ENCODE measurements at places on chromosomes 1 and 21. TPM values are rescaled to one million over a fixed set of nuclear protein-coding genes. Genes with fewer than 3 reads are reported as not detected.

The HHAT gene
- polyA plus RNA-seq: 7.2 TPM

The RNU1-4 gene
- polyA plus RNA-seq: not detected

The ALX3 gene
- polyA plus RNA-seq: 4.3 TPM

The PALMD gene
- 0.06 TPM for polyA plus RNA-seq

The RHCE gene
- 0.59 TPM for polyA plus RNA-seq

The KIAA0040 gene
- polyA plus RNA-seq: 10.8 TPM

The S100A14 gene
- not detected for polyA plus RNA-seq

The RHEX gene
- not detected for polyA plus RNA-seq

DNA sequence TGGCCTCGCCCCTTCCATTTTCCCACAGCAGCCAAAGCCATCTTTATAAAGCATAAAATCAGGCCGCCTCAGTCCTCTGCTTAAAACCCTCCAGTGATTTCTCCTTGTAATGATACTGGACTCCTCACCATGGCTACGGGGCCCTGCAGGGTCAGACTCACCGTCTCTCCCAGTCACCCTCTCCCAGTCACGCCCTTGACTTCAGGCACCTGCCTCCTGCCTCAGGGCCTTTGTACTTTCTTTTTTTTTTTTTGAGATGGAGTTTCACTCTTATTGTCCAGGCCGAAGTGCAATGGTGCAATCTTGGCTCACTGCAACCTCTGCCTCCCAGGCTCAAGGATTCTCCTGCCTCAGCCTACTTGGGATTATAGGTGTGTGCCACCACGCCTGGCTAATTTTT, 47.8 kb downstream of the PIK3CD start:
- no peak for DNase-seq

GRCh38 chr1:65881067-65881594, 88.4 kb downstream of the PDE4B start:
- DNase-seq: no peak

GRCh38 chr1:201781437-201781836, 47.5 kb upstream of the IPO9 start:
- no peak for DNase-seq

DNA sequence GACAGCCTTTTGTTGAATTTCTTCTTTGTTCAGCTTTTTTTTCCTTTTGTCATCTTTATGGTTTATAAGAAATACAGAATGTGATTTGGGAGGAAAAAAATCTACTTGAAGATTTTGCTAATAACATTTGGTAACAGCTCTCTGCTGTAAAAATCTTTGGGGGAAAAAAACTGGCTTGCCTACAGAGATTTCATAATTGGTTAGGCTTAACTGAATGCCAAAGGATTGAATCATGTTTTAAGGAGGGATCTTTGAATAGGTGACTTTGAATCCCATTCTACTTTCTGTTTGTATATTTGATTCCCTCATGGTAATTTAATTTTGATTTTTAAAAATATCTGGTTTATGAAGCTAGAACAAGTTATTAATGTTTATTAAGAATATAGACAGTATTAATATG, 3.2 kb downstream of the BTF3L4 start:
- DNase-seq: peak; percentile 23

DNA sequence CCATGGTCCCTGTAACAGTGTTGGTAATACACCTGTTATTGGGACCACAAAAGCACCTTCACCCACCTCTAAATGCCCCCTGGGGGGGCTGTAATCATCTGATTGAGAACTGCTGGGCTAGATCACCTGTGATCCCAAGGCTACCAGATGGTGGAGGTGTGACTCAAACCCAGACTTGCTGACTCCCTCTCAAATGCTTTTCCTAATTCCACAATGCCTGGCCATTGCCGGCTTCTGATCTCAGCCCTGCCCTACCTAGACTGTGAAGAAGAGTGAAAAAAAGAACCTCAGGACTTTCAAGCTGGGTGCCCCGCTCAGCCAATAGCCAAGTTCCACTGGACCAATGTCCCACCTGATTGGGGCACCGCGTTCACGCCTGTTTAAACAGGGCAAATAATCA, 9.6 kb downstream of the TMEM9 start:
- DNase-seq: no peak

GRCh38 chr1:111847466-111847865, 91.8 kb downstream of the DDX20 start:
- no peak for DNase-seq

GRCh38 chr1:7856345-7856744, 3.5 kb upstream of the UTS2 start:
- no peak for DNase-seq

- no peak for DNase-seq
Measured at GRCh38 chr1:180532854-180533253, 25.9 kb upstream of the OVAAL start.

GRCh38 chr1:34426325-34426896, 249.7 kb downstream of the C1orf94 start:
- DNase-seq: no peak

DNA sequence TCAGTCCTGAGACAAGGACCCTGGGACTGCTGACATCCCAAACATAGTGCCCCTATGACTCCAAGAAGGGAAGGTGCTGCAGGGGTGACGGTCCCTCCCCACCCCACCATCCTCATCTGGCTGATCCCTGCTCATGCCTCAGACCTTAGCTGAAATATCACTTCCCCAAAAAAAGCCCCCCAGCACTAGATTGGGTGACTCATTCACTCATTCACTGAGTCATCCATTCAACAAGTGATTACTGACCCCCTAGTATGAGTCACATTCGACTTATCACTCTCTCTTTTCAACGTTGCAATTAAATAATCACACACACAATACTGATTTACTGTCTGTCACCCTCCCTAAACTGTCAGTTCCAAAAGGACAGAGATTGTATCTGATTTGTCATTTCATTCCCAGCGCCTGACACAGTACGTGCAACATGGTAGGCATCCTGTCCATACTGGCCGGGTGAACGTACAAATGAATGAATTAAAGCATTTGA, 48.6 kb downstream of the HIVEP3 start:
- no peak for DNase-seq

DNA sequence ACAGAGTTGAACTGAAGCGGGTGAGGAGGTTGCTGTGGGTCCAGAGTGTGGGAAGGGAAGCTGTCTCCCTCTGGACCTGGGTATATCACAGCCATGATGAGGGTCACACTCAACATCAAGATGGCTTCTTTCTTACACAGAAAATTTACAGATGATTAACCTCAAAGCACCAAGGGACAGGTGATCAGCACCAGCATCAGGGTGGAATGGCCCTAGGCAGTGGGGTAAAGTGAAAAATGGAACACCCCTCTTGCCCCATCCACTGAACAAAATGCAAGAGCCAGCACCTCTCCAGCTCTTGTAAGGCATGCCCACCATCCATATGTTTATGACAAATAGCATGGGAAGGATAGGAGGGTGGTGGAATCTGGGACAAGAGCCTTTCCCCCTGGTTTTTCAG, 40.3 kb downstream of the HSD3B1 start:
- no peak for DNase-seq

GRCh38 chr1:183234660-183235476, 48.8 kb downstream of the LAMC2 start:
- peak; percentile 95 for DNase-seq

DNA sequence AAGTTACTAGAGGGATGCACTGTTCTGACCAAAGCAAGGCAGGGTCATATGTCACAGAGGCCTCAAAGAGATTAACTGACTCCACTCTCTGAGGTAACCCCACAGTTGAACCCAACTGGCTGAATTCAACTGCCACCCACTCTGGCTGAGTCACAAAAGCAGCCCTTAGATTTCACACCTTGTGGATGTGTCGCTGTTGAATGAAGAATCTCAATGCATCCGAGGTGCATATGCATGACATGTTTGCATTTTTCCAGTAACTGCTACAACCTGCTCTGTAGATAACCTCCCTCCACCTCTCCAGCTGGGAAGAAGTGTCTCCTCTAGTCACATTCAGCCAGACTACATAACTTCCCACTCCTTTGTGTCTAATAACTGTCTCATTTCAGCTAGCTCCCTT, 27.9 kb upstream of the KIF21B start:
- DNase-seq: no peak

GRCh38 chr1:23614032-23614660, 54.8 kb upstream of the ID3 start:
- DNase-seq: no peak

GRCh38 chr1:110785055-110785454, 87.9 kb upstream of the CD53 start:
- no peak for DNase-seq

DNA sequence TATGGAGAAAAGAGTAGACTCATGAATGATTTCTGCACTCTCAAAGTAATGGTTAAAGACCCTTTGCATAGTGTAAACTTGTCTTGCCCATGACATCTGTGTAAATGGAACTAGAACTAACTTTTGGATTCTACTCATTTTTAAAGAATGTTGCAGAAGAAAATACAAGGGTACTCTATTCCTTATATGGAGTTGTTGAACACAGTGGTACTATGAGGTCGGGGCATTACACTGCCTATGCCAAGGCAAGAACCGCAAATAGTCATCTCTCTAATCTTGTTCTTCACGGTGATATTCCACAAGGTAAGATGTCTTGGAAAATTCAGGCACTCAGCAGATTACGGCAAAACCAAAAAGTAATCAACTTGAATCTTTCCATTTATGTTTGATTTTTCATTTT, 19.8 kb downstream of the CCT8 start:
- DNase-seq: no peak

DNA sequence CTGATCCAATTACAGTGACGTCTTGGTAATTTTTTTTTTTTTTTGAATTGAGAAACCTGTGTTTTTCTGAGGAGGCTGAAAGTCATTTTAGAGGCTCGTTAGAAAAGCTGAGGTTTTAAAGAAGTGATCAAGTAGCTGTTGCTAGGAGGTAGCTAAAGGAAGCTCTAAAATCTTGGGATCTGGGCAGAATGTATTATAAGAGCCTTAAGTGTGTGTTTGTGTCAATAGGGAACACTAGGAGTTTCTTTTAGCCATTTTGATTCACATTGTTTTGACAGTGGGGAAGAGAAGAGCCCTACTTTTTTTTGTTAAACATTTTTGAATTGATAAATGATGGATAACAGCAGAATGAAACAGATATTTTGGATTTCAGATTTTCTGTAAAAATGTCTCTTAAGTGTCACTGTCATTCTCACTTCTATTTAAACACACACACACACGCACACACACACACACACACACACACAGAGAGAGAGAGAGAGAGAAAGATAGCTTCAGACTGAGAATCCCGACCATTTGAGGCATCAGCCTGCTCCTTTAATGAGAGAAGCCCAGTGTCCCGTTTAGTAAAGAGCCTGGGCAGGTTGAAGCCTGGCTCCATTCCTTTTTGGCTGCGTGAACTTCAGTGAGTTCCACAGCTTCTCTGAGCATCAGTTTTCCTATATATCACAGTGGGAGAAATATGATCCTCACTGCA, 79.1 kb upstream of the GPR88 start:
- no peak for DNase-seq

GRCh38 chr1:82044111-82044510, 243.4 kb downstream of the ADGRL2 start:
- DNase-seq: no peak
